ENCODE measurements at places on chromosomes 2 and 18.
A peak's percentile ranks its signal among the peaks of the same experiment; 100 is the strongest.

- DNase-seq = no peak
Observed at GRCh38 chr18:55699233-55699765, 111.3 kb upstream of the TCF4 start.

DNA sequence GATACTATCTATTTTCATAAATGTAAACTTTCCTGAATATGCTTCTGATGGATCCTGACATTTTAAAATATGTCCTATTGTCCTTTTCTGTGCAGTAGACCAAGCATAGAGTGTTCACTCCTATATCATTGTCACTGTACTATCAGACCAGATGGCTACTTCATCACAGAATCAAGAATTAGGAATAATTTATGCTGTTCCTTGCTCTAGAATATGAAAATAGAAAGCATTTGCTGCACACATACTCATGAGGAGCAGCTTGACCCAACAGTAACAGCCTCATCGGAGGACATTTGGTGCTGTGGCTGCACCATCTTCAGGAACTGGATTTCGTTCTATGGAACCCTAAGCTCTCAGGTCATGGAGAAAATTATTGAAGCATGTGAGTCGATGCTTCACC lies 468.9 kb upstream of the HNRNPA3 start:
- DNase-seq = no peak

GRCh38 chr2:169291517-169291916 lies 70.8 kb downstream of the LRP2 start:
- no peak for DNase-seq

GRCh38 chr2:33094303-33094702 lies 147.6 kb downstream of the LTBP1 start:
- DNase-seq = no peak

DNA sequence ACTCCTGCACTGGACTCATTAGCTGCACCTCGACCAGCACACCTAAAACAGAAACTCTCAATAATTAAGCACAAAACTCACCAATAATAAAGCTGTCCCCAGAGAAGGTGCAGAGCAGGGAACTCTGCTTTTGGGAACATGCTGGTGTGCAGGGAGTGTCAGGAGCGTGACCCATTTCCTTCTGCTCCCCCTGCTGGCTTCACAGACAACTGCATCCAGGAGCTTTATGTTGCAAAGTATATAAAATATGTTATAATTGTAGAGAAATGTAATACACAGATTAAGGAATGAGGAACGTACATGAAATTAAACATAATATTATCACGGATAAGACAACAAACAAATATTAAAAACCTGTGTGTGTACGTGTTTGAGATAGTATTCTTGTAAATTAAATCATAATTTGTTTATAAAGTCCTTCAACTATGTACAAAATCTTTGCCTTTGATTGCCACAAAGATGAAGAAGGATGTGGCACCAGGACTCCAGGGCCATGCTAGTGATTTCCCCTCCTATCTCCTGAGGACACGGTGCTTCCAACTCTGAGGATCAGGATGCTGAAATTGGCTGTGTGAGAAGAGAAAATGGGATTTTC lies 68.6 kb upstream of the MAL start:
- DNase-seq = peak; percentile 26

GRCh38 chr2:139684286-139684860 lies 904.2 kb upstream of the NXPH2 start:
- DNase-seq = no peak

- no peak for DNase-seq
Observed at GRCh38 chr18:7273301-7273921, 42.5 kb downstream of the LRRC30 start.
